Osteoblast (primary cell): ENCODE measurements at places on chromosomes 3 and 15. TPM values are rescaled to one million over a fixed set of nuclear protein-coding genes. Genes with fewer than 3 reads are reported as not detected.
A peak's percentile ranks its signal among the peaks of the same experiment; 100 is the strongest.

GRCh38 chr3:180615954-180616353 lies 14.0 kb downstream of the TTC14 start:
- no peak for DNase-seq

DNA sequence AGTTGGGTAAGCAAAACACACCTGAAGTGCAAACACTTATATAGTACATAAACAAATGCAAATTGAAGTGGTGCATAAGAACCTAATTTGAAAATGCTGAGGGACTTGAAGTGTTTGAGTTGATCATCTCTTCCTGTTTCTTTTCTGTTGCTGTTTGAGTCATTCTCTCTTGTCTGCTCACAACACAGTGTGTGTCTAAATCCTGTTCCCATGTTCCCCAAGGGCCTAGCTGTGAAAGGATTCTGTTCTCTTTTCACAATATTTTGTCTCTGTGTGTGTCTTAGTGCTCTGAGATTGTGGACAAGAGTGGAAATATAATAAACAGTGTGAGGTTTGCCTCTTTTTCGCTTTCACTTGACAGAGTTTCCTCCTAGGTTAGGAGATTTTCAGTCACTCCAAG lies 6.1 kb downstream of the CD96 start:
- DNase-seq: no peak

GRCh38 chr3:193403307-193403706 lies 24.8 kb upstream of the ATP13A5 start:
- no peak for DNase-seq

GRCh38 chr3:141372656-141373055 lies 4.4 kb downstream of the ZBTB38 start:
- DNase-seq: no peak

DNA sequence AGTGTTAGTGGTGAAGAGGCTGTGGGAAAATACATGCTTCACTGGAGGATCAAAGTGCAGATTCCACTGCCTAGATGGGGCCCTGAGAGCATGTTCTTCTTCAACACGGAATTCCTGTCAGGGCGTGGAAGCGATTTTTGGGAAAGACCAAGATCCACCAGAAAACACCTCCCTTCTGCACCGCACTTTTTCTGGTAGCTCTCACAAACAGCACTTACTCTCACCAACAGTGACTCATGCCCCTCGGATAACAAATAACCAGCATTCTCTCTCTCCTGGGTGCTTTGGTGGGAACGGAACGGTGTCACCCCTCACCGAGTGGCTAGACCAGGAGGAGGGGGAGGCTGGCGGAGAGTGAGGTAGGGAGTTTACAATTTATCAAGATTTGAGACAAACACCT lies 40.1 kb downstream of the ADAMTSL3 start:
- DNase-seq: peak; percentile 69

DNA sequence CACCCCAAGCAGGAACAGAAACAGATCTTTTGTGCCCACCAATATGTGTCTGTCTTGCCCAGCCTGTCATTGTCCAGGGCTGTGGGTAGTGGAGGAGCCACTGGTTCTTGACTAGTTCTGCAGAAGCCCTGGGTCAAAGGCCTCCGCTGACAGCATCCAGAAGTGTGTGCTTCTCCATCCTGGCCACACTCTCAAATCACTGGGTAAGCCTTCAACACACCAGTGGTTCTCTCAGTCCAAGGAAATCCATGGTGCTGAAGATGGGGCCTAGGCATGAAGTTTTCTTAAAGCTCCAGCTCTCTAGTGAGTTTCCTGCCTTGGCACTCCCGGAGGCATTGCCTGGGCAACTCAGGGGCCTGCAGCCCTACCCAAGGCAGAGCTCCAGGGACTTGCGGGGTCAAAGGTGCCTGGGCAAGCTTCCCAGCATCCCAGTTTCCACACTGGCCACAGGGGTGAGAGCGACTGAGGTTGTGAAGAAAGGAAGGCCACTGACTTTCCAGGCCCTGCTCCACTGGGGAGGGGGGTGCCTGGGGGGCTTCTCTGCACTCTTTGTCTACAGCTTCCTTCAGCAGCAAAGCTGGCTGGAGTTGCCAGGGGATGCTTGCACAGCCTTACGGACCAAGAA lies 37.9 kb upstream of the RPL32 start:
- no peak for DNase-seq

DNA sequence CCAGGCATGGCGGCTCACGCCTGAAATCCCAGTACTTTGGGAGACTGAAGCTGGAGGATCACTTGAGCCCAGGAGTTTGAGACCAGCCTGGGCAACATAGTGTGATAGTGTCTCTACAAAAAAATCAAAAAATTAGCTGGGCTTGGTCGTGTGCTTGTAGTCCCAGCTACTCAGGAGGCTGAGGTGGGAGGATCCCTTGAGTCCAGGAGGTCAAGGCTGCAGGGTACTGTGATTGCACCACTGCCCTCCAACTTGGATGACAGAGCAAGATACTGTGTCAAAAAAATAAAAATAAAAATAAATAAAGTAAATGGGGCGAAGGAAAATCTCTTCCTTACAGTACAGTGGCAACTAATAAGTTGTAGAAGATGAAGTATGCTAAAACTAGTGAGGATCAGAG lies 29.6 kb downstream of the LSM3 start:
- DNase-seq: no peak

- DNase-seq: no peak
Observed at GRCh38 chr3:152688313-152688712, 146.6 kb upstream of the P2RY1 start.

DNA sequence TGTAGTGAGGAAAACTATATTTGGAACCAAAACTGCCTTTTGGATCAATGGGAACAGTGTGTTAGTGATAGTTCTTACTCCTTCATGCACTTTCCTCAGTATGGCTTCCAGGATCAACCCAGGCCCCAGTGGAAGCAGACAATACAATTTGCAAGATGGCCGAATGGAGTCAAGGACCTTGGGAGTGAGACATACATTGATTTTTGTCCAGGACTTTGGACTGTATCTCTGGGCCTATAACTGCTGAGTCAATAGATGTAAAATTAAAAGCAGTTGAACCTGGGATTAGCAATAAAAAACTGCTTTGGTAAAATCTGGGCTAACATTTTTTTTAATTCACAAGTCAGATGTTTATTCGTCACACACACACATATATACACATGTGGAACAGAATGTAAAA lies 1.8 kb downstream of the ARRDC4 start:
- DNase-seq: no peak

- DNase-seq: no peak
Observed at GRCh38 chr3:183313351-183313750, 60.3 kb downstream of the B3GNT5 start.

DNA sequence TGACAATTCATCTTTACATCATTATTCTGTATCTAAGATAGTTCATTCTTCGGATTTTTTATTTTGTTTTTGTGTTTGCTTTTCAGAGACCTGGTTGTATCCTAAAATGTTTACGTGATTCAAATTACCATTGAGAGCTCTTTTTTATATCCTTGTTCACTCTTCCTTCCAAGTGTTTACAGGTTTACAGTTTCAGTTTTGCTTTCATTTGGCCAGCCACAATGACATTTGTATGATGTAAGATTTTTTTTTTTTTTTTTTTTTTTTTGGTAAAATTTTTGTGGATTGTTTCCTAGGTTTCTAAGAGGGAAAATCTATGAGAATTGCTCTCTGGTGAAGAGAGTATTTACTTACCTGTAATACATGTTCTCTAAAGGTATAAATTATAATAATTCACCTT lies 55.0 kb downstream of the SETD5 start:
- DNase-seq: no peak

The PLAAT1 gene
- under 0.01 TPM in 1 of 2 replicates, not detected in the other for total RNA-seq

The HPS3 gene
- total RNA-seq: 38.4 and 49.8 TPM in 2 replicates

The SSUH2 gene
- total RNA-seq: not detected in 2 replicates

The BOC gene
- total RNA-seq: 22.8 and 29.2 TPM in 2 replicates
